MCF 10A (cell line): ENCODE measurements at places on chromosomes 6 and 20. TPM values are rescaled to one million over a fixed set of nuclear protein-coding genes. Genes with fewer than 3 reads are reported as not detected.

Gene SH3BGRL2
- total RNA-seq: 7.1 and 8.8 TPM in 2 replicates

Gene CLVS2
- total RNA-seq: not detected in 2 replicates

Gene NKX2-4
- not detected in 2 replicates for total RNA-seq

Gene GCNT2
- 0.63 and 0.96 TPM in 2 replicates for total RNA-seq

Gene HLA-DRA
- not detected in 2 replicates for total RNA-seq
